ENCODE measurements at places on chromosomes 11 and 22.

DNA sequence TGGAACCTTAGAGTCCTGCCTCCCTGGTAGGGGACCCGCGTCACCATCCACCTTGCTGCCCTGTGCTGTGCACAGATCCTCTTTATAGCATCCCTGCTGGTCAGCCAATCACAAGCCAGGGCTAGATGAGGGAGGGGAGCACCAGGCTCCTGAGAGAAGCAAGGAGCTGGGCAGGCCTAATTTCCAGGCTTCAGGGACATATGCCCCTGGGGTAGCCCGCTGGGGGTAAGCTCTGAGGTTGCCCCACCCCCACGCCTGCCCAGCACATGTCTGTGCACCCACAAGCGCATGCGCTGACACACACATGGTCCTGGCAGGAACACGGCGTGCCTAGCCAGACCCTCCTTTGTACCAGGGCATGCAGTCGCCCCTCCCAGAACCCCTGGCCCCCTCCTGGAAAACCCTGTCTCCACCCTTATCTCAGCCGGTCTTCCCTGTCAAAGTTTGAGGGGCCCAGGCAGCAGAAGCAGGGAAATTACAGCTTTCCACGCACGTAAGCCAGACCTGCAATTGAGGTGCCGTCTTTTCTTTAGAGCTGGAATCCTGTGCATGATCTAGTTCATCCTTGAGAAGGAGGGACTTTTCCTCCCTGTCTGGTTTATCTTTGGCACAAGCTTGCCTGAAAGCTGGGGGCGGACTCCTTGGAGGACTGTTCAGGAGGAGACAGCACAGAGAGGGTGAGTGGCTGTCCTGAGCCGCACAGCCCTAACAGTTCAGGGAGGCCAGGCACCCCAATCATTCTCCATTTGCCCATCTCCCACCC, 2.1 kb downstream of the SSTR3 start:
- no peak for DNase-seq

GRCh38 chr11:77377734-77378133, 76.2 kb upstream of the GDPD4 start:
- DNase-seq: no peak

DNA sequence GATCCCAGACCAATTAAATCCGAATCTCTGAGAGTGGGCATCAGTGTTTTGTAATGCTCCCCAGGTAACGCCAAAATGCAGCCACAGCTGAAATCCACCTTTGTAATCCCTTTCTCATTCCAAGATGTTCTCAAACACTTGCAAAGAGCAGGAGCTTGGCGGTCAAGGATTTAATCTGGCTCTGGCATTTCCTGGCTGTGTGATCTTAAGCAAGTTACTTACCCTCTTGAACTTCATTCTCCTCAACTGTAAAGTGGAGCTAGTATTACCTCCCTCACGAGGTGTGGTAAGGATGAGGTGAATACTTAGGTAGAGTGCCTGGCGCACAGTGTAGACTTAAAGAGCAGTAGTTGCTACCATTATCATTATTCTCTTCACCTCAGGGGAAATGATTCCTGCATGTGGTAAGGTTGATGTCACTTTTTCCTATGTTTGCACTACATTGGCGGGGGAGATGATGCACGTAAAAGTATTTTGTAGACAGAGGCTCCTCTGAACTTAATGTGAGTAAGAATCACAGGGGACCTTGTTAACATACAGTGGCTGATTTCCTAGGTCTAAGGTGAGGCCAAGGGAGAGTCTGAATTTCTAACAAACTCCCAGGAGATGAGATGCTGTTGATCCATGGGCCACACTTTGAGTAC, 210.4 kb upstream of the PITPNB start:
- DNase-seq: no peak

- DNase-seq: no peak
These were observed 4.3 kb upstream of the ATP5MGL start for GRCh38 chr22:42644422-42645340.

DNA sequence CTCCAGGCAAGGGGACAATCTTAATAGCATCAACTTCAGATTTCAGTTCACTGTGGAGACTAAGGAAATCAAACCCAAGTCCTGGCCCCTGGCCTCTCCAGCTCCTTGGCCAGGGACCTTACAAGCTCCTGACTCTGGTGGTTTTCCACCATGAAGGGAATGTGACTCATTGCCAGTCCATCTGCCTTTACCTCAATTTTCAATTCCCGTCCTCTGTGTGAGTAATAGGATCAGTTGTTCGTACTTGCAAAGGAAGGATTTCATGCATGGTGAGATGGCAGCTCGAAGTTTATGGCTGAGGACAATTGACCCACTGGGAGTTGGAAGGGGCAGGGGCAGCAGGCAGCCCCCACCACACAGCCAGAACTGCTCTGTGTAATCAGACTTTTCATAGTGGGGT, 42.5 kb downstream of the INSC start:
- DNase-seq: no peak
